ENCODE measurements at places on chromosomes 6 and 20.

GRCh38 chr6:103140308-103141027 is 1719.3 kb downstream of the HACE1 start:
- DNase-seq: no peak

- no peak for DNase-seq
Measured at GRCh38 chr20:17810062-17810631, 110.4 kb downstream of the BANF2 start.

- peak; percentile 46 for DNase-seq
Measured at GRCh38 chr20:33005132-33005566, 916 bp upstream of the SUN5 start.

GRCh38 chr6:88177961-88178464 is 11.9 kb upstream of the CNR1 start:
- DNase-seq: no peak

DNA sequence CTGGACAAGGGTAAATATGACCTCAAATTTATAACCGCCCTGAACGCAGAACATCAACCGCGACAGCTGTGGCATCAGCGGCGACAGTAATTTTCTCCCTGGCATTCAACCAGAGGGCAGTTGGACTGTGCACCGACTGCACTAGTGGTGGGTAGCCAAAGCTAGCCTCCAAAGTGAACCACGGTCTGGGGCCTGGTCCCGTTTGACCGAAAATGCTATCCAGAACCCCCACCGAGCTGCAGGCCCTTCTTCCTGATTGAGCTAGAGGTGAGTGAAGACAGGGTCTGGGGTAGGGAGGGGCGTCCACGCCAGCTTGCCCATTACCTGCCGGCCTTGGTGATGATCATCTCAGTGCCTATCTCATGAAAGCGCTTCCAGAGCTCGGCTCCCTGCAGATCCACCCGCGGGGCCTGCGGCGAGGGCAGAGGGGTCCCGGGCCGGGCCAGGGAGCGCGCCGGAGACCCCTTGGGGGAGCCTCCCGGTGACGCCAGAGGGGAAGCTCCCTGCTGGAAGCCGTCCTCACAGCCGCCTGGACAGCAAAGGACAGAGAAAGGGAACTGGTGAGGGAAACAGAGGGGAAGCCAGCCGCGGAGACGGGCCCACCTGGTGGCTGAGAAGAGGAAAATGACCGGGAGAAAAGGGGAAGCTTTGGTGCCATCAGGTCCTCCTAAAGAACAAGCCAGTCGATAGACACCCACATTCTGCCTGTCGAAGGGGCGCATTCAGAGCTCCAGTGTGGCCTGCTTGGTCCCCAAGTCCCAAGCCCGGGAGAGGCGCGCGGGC is 2.0 kb downstream of the TBX18 start:
- DNase-seq: no peak

- DNase-seq: no peak
Measured at GRCh38 chr20:46349742-46350056, 41.4 kb upstream of the CDH22 start.

DNA sequence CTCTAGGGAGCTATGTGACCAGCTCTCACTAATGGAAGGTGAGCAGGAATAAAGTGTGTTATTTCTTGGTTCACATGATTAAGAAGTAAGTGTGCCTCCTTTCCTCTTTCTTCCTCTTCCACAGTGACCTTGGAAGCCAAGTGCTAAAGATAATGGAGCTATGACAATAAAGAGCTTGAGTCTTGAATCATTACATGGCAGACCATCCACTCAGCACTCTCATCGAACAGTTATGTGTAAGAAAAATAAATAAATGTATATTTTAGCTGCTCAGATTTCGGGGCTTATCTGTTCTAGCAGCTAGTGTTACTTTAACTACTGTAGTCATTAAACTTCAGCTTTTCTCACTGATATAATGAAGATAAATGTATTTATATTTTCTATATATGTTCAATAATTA is 72.9 kb downstream of the HDGFL1 start:
- no peak for DNase-seq
